ENCODE measurements at places on chromosomes 16 and 17. TPM values are rescaled to one million over a fixed set of nuclear protein-coding genes. Genes with fewer than 3 reads are reported as not detected.

GRCh38 chr16:990516-991291 lies 9.1 kb downstream of the SOX8 start:
- DNase-seq: no peak

DNA sequence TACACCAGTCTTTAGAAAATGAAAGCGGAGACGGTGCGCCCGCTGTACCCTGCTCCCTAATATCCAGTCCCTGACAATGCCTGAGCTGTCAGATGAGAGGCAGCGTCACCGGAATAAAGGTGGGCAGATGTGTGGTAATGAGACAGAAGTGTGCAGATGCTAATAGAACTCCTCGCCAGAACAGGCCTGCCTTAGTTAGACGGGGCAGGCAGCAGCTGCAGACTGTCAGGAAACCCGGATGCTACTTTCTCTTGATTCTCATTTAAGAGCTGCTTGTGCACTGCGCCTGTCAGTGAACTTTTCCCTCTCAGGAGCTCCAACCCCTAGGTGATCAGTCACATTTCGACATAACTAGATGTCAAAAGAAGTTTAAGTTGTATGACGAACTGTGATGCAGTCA lies 221.8 kb upstream of the IRX3 start:
- DNase-seq: no peak

Gene WFDC1
- total RNA-seq: 82.0 TPM

GRCh38 chr17:82022310-82022980 lies at the start of gene CENPX:
Gene CENPX, minus strand, starts transcription at chr17:82022878. Its CDS starts 17 bp downstream, at chr17:82022861.
- no peak for DNase-seq

GRCh38 chr16:56257666-56258342 lies 66.5 kb downstream of the GNAO1 start:
- peak; percentile 72 for DNase-seq

GRCh38 chr17:42404326-42405055 lies 16.2 kb upstream of the STAT3 start:
- no peak for DNase-seq

Gene ZNF423
- total RNA-seq: 5.4 TPM

Gene MYH1
- not detected for total RNA-seq

Gene ITGAX
- total RNA-seq: 3.8 TPM

- DNase-seq: no peak
Observed at GRCh38 chr16:31182391-31182790, 2.5 kb downstream of the FUS start.

Gene ZNF598
- total RNA-seq: 15.8 TPM

- no peak for DNase-seq
Observed at GRCh38 chr16:19659554-19659953, 58.5 kb downstream of the KNOP1 start.

- no peak for DNase-seq
Observed at GRCh38 chr16:81810894-81811538, 31.9 kb downstream of the PLCG2 start.

Gene PYY
- 3.2 TPM for total RNA-seq

Gene RBFOX1
- total RNA-seq: 0.36 TPM

Gene CEP112
- total RNA-seq: 29.1 TPM

Gene CDH5
- 14.3 TPM for total RNA-seq

GRCh38 chr17:82400206-82400605 lies 17.9 kb upstream of the HEXD start:
- no peak for DNase-seq

- no peak for DNase-seq
Observed at GRCh38 chr16:9115277-9115676, 23.8 kb downstream of the HAPSTR1 start.

GRCh38 chr16:77373726-77374125 lies 61.1 kb downstream of the ADAMTS18 start:
- no peak for DNase-seq

Gene CDYL2
- 8.8 TPM for total RNA-seq

Gene MPO
- not detected for total RNA-seq

GRCh38 chr17:41735744-41736143 lies 1.3 kb upstream of the HAP1 start:
- DNase-seq: no peak

Gene CTRB1
- total RNA-seq: not detected

DNA sequence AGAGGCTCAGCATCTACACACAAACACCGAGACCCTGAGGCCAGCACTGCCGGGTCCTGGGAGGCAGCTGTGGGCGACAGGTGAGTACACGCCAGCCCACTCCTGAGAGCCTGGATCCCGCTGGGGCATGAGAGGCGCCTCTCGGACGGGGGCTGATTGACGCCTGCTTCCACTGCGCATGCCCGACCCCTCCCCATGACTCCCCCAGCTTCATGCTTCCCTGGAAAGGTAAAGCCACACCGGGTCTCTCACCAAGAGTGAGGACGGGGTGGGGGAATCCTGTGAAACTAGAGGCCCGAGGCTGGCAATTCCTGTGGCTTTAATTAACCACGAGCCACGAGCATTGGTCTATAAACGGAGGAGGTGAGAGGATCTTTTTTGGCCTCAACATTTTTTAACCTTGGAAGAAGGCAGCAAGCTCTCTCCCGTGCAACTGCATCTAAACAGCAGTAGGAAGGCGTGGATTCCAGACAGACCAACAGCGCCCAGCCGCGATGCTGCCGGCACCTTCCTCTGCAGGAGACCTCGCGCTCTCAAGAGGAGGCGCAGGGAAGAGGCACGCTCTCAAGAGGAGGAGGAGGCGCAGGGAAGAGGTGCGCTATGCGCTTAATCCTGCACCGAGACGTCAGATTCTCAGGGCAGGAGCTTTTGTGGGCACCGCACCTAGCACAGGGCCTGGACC lies 71.8 kb upstream of the METRNL start:
- peak; percentile 34 for DNase-seq

DNA sequence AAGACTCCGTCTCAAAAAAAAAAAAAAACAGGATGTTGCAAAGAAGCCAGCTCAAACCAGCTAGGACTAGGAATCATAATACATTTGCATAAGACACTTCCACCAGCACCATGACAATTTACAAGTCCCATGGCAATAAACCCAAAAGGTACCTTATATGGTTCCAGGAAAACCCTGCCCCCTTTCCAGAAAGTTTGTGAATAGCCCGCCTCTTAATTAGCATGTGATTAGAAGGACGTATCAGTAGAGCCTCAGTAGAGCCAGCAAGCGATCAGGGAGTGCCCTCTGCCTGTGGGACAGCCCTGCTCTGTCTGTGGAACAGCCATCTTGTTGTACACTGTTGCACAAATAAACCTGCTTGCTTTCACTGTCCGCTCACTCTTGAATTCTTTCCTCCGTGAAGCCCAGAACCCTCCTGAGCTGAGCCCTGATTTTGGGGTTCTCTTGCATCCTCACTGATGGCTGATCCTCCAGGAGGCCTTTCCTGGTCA lies 14.0 kb downstream of the NUPR1 start:
- no peak for DNase-seq

DNA sequence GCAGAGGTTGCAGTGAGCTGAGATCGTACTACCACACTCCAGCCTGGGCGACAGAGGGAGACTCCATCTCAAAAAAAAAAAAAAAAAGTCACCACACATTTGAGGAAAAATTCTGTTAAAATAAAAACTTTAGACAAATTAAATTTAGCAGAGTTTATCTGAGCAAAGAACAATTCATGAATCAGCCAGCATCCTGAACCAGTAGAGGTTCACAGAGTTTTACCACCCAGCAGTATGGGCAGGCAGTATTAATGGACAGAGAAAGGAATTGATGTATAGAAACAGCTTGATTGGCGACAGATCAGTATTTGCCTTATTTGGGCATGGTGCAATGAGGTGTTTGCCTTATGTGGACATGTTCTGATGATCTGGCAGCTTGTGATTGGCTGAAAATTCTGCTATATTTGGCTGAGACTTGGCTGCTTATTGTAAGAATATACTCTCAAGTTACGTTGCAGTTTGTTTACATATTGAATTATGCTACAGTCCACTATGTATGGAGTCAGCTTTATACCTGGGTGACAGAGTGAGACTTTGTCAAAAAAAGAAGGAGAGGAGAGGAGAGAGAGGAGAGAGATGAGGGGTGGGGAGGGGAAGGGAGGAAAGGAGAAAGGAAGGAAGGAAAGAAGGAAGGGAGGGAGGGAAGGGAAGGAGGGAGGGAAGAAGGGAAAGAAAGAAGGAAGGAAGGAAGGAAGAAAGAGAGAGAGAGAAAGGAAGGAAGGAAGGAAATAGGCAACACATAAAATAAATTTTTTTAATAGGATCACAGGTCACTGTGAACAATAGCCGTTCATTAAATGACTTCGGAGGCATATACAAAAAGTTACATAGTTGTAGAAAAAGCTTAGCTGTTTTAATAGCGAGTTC lies 14.6 kb downstream of the ABCC3 start:
- no peak for DNase-seq

- no peak for DNase-seq
Observed at GRCh38 chr16:68367030-68367429, 56.2 kb downstream of the PRMT7 start.

DNA sequence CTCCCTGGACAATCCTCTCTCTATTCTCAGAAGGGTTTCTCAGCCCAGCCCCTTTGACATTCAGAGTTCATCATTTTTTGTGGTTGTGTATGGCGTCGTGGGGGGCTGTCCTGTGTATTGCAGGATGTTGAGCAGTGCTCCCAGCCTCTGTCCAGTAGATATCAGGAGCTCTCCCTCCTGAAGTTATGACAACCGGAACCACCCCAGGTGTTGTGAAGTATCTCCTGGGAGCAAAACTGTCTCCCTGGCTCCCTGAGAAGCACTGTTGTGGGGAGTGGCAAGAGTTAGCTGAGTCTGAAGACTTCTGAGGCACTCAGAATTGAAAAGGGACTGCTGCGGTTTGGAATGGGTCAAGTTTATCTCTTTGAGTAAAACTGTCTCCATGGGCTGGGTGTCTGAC lies 55.9 kb upstream of the MGAT5B start:
- no peak for DNase-seq

DNA sequence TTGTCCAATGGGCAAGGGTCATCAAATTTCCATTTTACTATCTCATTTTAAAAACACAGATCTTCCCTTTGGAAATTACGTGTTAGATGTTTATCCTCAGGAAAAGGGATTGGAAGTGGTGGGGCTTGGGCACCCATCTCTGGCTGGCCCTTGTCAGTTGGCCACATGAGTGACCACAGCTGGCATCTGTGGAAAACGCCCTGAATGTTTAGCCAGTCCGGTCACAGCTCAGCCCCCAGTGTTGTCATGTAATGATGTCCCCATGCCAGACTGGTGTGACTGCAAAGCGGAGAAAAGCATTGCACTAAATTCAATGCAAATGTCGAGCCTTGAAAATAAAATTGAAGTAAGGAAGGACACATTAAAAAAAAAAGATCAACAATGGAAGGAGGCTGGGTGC lies 53.0 kb downstream of the TMC6 start:
- no peak for DNase-seq

DNA sequence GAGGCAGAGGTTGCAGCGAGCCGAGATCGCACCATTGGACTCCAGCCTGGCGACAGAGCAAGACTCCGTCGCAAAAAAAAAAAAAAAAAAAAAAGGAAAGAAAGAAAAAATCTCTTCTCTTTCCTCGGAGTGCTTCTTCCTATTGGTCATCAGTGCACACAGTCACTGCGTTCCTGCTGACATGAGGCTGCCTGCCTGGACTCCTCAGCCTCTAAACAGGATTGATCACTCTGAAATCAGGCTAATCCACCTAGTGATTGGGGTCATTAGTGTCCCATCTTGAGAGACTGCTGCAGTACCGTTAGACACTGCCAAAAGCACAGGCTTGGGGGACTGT lies 30.8 kb downstream of the PLCD3 start:
- no peak for DNase-seq

GRCh38 chr16:24758373-24758772 lies 28.9 kb downstream of the TNRC6A start:
- no peak for DNase-seq

- no peak for DNase-seq
Observed at GRCh38 chr17:69717214-69717613, 302.7 kb downstream of the MAP2K6 start.

DNA sequence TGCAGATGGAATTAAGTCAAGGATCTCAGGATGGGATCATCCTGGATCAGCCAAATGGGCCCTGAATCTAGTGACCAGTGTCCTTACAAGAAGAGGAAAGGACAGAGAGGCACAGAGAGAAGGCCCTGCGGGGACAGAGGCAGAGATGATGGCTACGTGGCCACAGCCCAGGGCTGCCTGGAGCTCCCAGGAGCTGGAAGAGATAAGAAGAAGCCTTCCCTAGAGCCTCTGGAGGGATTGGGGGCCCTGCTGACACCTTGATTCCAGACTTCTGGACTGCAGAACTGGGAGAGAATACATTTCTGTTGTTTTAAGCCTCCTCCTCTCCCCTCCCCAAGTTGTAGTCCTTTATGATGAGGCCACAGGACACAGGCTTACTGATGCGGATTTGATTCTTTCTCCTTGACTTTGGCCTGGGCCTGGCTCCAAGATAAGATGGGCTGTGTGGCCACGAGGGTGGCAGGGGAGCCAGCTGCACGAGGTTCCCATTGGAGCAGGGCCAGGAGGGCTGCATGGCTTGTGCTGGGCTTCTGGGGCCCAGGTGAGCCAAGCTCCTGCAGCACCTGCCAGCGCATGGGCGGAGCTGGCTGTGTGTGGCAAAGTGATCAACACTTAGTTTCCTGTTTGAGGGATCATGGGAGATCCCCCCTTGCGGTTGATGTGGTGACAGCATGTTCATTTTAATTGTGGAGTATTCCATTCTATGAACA lies 146.1 kb downstream of the IRF8 start:
- DNase-seq: peak; percentile 52

DNA sequence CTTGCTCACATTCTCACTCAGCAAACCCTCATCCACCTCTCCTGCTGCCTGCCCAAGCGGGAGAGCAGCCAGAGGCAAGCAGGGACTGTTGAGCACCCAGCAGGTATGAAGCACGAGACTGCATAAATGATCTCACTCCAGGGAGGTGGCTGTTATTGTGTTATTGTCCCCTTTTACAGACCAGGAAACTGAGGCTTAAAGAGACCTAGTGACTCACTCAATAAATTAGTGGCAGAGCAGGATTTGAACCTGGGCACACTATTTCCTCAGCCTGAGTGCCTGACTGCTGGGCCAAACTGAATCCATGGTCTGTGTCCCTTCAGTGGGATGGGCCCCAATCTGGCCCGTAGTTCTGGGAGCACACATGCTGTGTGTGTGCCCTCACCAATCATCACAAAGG lies 12.3 kb upstream of the MAP2K3 start:
- DNase-seq: no peak

Gene DNAH2
- total RNA-seq: 0.36 TPM

DNA sequence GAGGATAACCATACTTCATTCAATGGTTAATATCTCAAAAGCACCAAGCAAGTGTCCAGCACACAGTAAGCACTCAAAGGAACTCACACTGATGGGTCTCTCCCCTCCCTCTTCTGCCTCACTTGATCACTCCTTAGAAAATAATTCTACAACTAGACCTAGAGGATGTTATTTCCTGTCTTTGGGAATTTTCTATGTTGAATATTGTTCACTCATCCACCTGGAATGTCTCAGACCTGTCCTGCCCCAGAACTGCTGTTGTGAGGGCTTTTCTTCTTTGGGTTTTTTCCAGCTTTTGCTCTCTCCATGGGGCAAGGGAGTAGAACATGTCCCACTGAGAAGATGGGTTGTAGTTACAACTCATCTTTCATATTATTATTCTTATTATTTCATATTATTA lies 25.3 kb downstream of the NXPH3 start:
- no peak for DNase-seq

Gene ZCCHC14
- 11.4 TPM for total RNA-seq

Gene HEATR9
- not detected for total RNA-seq

Gene CUEDC1
- 30.7 TPM for total RNA-seq

All from sigmoid colon (tissue), 7 donors.